Right ventricle myocardium inferior (tissue), 1 donor: ENCODE measurements at places on chromosomes 7 and 10.

DNA sequence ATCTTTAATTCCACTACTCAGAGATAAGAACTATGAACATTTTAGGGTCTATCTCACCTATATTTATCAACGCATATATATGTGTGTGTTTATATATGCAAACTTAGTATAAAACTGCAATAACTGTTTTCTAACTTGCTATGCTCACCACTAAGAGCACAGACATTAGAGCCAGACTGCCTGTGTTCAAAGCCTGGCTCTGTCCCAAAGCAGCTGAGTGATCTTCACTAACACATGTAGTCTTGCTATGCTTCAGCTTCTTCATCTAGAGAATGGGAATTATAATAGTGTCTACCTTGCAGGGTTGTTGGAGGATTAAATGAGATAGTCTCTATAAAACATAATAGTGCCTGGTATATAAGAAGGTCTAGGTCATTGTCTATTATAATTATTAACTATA is 165.5 kb downstream of the MAGI2 start:
- no peak for DNase-seq

- DNase-seq, result no peak
Observed at GRCh38 chr7:27863880-27864279, 123.9 kb downstream of the TAX1BP1 start.

GRCh38 chr10:11135709-11136108 is 118.0 kb downstream of the CELF2 start:
- DNase-seq, result no peak

GRCh38 chr10:47183704-47184041 is 116.3 kb upstream of the GDF10 start:
- no peak for DNase-seq
